Stimulated activated naive CD4-positive, alpha-beta T cell treated with Interleukin-2 at 50 U/mL for 16 hours (primary cell): ENCODE measurements at places on chromosomes 6 and 20.
A peak's percentile ranks its signal among the peaks of the same experiment; 100 is the strongest.

DNA sequence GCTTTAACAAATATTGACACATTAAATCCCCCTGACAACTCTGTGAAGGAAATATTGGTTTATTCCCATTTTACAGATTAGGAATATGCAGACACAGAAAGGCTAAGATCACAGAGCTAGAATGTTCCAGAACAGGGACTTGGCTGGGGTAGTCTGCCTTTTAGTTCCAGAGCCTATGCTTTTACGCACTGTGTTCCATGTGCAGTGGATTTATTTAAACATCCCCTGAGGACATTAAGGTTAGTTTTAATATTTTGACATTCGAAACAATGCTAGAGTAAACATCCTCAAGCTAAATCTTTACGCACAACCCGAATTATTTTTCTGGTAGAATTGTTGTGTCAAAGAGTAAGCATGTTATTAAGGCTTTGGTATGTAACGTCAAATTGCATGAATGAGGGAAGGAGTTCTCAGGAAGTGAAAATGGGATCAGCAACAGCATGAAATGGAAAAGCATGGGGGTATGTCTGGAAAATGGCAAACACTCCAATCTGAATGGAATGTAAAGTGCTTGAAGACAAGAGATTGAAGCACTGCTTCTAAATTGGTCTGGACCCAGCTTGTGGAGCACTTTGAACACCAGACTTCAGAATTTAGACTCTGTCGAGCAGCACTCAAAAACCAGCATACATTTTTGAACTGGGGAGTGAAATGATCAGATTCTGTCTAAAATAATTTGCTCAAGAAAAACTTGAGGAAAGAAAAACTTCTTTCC lies 429.9 kb downstream of the CD83 start:
- no peak for DNase-seq

GRCh38 chr6:32700391-32701040 lies 34.1 kb upstream of the HLA-DQB1 start:
- DNase-seq, result no peak

GRCh38 chr6:103707596-103708325 lies 1152.0 kb downstream of the HACE1 start:
- DNase-seq, result no peak

GRCh38 chr20:61451953-61452352 lies 199.9 kb downstream of the CDH4 start:
- DNase-seq, result no peak

- DNase-seq, result no peak
Measured at GRCh38 chr6:160015778-160016684, 47.1 kb downstream of the IGF2R start.

GRCh38 chr20:10774357-10774943 lies 100.7 kb upstream of the JAG1 start:
- no peak for DNase-seq

- no peak for DNase-seq
Measured at GRCh38 chr6:37056439-37057127, 51.1 kb downstream of the FGD2 start.

- DNase-seq, result no peak
Measured at GRCh38 chr6:51934098-51934497, 153.3 kb downstream of the PKHD1 start.

DNA sequence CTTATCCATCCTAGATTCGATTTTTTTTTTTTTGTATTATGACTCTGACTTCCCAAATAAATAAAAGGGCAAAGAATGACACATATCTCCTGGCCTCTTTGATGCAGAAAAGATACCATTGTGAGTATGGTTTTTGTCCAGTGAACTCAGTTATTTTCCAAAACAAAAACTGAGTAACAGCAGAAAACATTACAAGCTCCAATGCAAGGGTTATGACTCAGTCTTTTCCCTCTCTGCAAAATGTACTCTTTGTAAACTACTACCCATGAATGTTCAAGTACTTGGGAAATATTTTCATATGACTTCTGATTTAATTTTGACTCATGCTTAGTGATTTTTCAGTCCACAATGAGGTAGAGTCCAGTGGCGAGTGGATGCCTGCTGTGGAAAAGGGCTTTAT lies 355.3 kb downstream of the RNF144B start:
- DNase-seq, result no peak

- no peak for DNase-seq
Measured at GRCh38 chr20:13141546-13141945, 79.5 kb upstream of the ISM1 start.

- DNase-seq, result no peak
Measured at GRCh38 chr6:11262242-11262641, 29.8 kb upstream of the NEDD9 start.

GRCh38 chr6:93962566-93962965 lies 543.2 kb upstream of the EPHA7 start:
- no peak for DNase-seq

DNA sequence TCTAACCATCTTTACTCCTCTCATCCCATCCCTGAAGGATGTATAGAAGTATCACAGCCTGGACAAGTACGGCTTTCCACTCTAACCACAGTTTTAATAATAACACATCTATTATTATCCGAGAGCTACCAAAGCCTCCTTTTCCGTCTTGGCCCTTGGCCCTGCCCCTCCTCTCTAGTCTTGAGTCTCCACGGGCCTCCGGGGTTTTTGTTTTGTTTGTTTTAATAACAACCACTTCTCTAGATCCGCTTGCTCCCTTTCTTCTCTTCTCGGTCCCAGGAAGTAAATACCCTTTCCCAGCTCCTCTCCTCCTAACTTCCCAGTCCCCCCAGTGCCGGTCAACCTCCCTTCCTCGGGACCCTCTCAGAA lies 661 bp downstream of the LCA5 start:
- DNase-seq, result no peak

DNA sequence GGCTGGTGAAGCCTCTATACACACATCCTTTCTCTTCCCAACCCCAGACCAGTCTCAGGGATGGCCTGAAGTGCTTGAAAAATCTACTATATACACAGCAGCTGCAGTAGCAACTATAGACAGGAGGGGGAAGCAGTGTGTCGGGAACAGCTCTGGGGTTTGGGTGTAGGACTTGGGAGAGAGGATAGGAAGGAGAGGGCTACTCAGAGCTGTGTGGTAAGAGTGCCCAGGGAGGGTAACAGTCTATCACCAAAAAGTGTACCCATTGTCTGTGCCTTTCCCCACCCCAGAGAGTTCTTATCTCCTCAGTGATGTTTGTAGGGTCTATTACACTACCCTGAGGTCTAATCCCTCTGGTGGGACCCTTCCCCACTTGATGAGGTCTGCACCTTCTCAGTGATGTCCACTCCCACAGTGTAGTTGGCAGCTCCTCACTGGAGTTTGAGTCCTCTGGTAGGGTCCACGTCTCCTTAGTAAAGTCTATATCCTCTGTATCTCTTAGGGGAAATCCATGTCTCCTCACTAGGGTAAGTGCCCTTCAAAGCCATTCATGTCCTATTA lies 1.5 kb upstream of the GGT7 start:
- DNase-seq, result peak; percentile 9

GRCh38 chr6:129188795-129189194 lies 305.9 kb downstream of the LAMA2 start:
- DNase-seq, result no peak

GRCh38 chr6:34773916-34774315 lies 16.6 kb downstream of the SNRPC start:
- DNase-seq, result no peak

DNA sequence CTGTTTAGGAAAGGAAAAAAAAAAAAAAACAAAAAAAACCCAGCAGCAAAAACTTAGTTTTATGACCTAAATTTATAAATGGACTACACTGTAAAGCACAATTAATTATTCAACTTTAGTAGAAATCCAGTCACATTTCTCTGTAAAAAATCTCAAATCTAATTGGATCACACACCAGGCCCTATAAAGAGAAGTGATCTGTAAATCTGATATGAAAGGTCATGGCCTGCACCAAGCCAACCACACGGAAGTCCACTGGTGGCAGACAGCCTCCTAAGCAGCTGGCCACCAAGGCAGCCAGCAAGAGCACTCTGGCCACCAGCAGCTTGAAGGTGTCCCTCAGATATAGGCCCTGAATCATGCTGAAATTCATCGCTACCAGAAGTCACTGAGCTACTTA lies 131.6 kb downstream of the HFE start:
- DNase-seq, result no peak

- DNase-seq, result no peak
Measured at GRCh38 chr6:19325335-19325789, 511.8 kb upstream of the ID4 start.

GRCh38 chr6:142756215-142756630 lies 188.8 kb downstream of the HIVEP2 start:
- DNase-seq, result no peak
